GM12865 (cell line): ENCODE measurements at places on chromosomes 4 and X.
A peak's percentile ranks its signal among the peaks of the same experiment; 100 is the strongest.

GRCh38 chrX:19743386-19743785, 144.0 kb downstream of the SH3KBP1 start:
- DNase-seq, result peak; percentile 86

DNA sequence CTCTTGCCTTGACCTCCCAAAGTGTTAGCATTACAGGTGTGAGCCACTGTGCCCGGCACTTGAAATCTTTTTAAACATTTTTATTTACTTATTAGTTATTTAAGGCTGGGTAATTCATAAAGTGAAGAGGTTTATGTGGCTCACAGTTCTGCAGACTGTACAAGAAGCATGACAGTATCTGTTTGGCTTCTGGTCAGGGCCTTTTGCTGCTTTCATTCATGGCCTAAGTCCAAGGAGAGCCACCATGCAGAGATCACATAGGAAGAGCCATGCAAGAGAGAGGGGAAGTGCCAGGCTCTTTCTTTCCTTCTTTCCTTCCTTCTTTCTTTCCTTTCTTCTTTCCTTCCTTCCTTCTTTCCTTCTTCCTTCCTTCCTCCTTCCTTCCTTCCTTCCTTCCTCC, 10.2 kb upstream of the GPKOW start:
- no peak for DNase-seq

DNA sequence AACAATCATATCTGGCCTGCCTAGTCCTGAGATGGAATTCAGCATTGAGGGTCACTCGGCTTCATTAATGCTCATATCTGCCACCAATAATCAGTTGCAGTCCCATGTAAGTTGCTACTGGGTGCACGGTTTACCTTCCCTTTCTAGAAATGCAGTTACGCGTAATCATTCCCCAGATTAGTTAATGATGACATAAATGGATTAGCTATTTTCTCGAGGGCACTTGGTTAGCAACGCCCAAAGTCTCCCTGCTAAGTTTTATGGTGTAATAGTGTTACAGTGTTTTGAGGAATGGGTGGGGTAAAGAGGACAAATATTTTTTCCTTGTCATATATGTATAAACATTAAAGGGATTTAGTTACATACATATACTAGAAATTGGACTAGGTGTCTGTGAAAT, 118.8 kb downstream of the MID1 start:
- no peak for DNase-seq

DNA sequence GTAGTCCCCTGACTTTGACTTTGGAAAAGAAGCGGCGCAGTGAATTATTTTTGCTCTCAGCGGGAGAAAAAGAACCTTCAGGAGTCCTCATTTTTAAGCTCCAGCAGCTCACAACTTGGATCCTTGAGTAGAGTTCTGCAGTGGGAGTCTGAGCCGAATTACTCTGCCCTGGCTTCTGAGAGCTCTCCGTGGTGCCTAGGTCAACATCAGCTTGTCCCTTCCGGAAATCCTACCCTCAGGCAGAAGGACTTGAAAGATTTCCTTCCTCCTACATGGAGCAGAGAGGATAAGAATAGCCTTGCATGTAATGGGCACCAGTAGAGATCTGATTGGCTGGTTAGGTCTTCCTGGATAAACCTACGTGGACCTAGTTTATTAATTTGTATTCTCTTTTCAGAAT, 549.7 kb upstream of the TENM3 start:
- DNase-seq, result no peak

DNA sequence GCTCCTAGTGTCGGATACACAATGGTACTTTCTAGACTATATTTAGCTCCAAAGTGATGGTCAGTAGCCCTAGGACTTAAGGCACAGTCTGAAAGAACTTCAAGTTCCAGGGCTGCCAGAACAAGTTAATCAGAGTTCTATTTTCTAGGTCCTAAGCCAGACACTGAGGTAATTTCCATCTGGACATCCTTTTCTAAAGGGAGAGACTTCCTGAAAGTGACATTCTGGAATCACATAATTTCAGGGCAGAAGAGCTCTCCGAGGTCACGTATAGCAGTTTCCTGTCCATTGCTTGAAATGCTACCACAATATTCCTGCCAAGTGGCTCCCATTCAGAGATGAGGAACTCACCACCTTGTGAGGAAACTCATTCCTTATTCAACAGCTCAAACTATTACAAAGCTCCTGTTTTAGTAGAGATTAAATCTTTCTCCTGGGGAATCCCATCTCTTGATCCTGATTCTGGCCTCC, 117.9 kb downstream of the COL25A1 start:
- DNase-seq, result no peak

- no peak for DNase-seq
These were observed 100.9 kb upstream of the WDFY3 start for GRCh38 chr4:85067342-85067741.

DNA sequence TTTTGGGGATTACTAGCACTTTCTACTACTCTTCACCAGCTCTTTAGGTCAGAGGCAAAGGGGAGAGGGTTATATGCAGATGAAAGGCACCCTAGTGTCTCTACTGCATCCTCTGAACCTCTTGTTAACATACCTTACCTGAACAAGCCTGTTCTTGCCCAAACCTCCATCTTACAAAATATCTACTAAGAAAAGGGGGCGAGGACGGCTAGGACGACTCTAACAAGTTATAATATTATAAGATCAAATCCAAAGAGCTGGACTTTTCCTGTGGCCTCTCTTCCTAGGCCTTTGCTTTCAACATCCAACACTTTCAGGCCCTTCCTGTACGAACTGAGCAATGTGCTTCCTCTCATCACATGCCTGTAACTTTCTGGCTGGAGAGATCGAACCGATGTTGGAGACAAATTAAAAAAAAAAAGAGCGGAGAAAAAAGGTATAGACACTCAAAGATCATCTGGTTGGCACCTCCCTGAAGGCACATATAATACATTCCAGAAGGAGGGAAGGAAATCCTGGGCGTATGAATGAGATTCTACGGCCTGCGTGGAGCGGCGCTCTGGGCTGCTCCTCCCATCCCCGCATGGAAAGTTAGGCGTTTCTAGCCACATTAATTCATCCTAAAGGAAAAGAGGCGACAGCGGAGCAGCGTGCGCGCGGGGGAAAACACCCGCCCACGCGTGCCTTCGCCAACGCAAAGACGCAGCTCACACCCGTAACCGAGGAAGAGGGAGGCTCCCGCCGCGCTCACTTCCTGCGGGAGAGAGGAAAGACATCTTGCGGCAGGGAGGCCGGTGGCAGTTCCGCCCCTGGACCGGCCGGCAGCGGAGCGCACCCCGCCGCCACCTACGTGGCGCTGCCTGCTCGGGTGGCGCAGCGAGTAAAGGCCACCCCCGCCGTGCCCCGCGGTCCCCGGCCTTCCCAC, 808 bp downstream of the PRDM5 start:
- DNase-seq, result no peak

DNA sequence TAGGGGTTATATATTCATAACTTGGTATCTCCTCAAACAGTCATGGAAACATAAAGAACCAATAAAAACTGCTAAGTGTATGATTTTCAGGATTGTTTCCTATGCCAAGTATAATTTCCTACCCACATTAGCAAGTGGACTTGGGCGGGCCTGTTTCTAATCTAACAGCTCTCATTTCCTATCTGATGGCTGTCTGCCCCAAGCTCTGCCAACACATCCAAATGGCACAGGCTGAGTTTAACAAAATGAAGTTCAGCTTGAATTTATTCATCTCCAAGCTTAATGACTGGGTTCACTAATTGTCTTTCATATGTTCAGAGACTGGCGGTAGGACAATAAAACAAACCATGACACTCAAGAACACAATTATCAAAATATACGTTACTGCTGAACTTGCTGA, 55.5 kb upstream of the S100G start:
- no peak for DNase-seq

DNA sequence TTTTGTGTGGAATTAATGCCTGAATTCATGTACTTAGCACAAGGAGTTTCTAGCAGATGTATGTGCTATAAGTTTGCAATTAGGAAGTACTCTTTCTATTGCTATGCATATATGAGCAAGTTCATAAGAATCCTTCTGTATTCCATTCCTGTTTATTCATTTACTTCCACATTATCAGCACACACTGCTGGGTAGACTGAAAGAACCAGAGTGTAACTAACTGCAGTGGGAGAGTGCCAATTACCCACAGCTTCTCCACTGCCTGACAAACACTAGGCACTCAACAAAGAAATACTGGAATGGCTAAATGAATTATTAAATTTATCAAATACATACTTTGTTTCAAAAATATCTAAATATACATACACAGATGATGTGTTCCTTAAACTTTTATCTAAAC, 219.6 kb downstream of the CAMK2D start:
- no peak for DNase-seq

- DNase-seq, result peak; percentile 38
These were observed 2.1 kb downstream of the HMGB2 start for GRCh38 chr4:173332021-173332487.

DNA sequence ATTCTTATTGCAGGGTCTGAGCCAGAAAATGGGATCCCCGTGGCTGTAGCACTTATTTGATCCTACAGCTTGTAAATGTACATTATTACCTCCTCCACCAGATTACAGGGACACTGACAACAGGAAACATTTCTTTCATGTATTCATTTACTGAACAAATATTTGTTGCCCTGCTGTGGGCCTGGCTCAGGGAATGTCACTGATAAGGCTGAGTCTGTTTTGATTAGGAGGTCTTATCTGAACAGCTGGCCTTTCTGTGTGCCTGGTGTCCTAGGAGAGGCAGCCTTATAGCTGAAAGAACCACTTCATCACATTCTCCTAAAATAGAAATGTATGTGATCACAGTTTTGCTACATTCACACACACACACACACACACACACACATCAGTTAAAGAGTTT, 45.5 kb upstream of the PROM1 start:
- no peak for DNase-seq

GRCh38 chr4:170138580-170139194, 48.9 kb upstream of the AADAT start:
- peak; percentile 85 for DNase-seq

GRCh38 chrX:129744861-129745321, 6.1 kb downstream of the XPNPEP2 start:
- DNase-seq, result no peak

DNA sequence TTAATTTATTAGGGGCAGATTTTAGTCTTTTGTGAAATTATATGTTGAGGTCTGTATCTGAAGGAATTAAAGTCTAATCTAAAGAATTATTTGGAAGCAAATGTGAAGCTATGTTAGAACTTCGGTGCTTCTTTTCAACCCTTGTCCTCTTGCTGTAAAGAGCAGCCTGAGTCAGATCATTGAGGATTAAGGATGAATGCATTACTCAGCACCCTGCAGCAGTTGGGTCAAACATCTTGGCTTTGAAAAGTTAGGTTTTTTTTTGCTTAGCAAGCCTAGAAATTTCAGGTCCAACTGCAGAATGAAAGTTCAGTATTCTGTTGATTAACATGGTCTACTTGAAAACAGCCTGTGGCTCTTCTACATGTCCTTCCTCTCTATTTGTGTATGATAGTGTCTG, 57.6 kb downstream of the SLC4A4 start:
- no peak for DNase-seq

GRCh38 chrX:124328765-124329164, 3.7 kb upstream of the TEX13D start:
- no peak for DNase-seq

- no peak for DNase-seq
These were observed 50.6 kb downstream of the QRFPR start for GRCh38 chr4:121330180-121330665.

GRCh38 chr4:47774079-47774478, 63.8 kb downstream of the CORIN start:
- no peak for DNase-seq

- no peak for DNase-seq
These were observed 69.0 kb upstream of the ETNPPL start for GRCh38 chr4:108831886-108832285.

GRCh38 chr4:188201851-188202250, 62.6 kb downstream of the TRIML1 start:
- no peak for DNase-seq

DNA sequence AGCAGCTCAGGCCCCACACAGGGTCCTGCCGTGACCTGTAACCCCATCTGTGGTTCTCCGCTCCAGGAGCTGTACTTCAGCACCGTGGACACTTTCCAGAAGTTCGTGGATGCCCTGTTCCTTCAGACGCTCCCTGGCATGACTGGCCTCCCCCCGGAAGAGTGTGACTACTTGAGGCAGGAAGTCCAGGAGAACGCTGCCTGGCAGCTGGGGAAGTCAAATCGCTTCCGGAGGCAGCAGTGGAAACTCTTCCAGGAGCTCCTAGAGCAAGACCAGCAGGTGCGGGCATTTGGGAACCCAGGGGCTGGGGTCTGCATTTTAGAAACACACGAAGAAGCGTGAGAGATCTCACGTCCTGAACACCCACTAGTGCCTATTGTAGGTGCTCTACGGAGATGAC, 72.5 kb downstream of the EVC start:
- DNase-seq, result no peak

GRCh38 chr4:5753766-5754528, 42.9 kb downstream of the EVC start:
- peak; percentile 29 for DNase-seq

DNA sequence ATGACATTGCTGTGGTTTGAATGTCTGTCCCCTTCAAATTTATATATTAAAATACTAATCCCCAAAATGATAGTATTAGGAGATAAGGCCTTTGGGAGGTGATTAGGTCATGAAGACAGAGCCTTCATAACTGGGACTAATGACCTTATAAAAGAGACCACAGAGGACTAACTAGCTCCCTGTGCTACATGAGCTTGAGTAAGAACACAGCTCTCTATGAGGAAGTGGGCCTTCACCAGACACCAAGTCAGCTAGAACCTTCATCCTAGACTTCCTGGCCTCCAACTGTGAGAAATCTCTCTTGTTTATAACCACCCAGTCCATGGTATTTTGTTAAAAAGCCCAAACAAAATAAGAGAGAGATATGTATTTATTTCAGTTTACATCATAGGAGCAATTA, 242.2 kb upstream of the CTSO start:
- peak; percentile 70 for DNase-seq

GRCh38 chrX:137164329-137164728, 130.5 kb upstream of the GPR101 start:
- DNase-seq, result no peak

- DNase-seq, result no peak
These were observed 8.0 kb downstream of the CYP2U1 start for GRCh38 chr4:107939307-107939706.

GRCh38 chr4:121900132-121900983, 30.1 kb upstream of the BBS7 start:
- DNase-seq, result peak; percentile 61

GRCh38 chr4:15104825-15105224, 102.5 kb downstream of the CPEB2 start:
- DNase-seq, result no peak

DNA sequence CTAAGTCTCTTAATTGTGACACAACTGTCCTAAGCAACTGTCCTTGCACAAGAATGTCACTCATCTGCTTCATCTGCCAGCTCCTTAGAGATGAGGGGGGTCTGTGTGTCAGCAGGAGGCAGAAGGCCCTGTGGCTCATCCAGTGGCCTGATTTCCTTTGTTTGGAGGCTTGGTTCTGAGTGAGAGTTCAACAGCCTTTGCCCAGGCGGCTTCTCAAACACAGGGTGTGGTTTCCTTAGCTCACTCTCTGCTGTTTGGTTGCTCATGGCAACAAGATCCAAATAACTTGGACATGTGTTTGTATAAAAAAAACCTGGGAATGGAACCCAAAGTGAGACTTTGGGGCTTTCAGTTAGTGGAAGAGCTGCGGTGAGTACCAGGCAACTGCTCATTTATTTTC, 46.6 kb downstream of the MAP7D3 start:
- DNase-seq, result no peak

GRCh38 chr4:110609044-110609750, 13.7 kb downstream of the PITX2 start:
- no peak for DNase-seq

GRCh38 chr4:24640366-24640765, 56.0 kb upstream of the DHX15 start:
- no peak for DNase-seq

- DNase-seq, result no peak
These were observed 111.6 kb upstream of the GPRIN3 start for GRCh38 chr4:89419111-89419695.

GRCh38 chr4:42488114-42488513, 90.8 kb downstream of the SHISA3 start:
- peak; percentile 85 for DNase-seq
